Activated CD8-positive, alpha-beta memory T cell treated with anti-CD3 and anti-CD28 coated beads for 4 hours (primary cell): ENCODE measurements at places on chromosomes 1 and 21.

DNA sequence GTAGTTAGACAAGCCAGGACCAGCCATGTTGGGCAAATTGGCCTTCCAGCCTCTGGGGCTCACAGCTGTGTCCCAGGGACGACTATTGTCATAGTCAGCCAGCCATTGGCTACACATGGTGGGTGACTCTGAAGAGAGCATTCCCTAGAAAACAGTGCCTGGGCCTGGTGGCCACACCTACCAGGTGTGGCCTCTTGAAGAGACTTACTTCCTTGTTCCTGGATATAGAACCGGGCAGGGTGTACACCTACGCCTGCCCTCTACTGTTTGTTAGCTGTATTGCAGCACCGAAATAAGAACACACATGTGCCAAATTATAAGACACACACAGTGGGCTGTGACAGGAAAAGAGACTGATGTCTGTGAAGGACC lies 134.6 kb upstream of the ARHGEF16 start:
- DNase-seq, result no peak

GRCh38 chr1:5936126-5936525 lies 56.1 kb downstream of the NPHP4 start:
- no peak for DNase-seq

- DNase-seq, result no peak
These were observed 2.2 kb downstream of the PGBD5 start for GRCh38 chr1:230423951-230424350.

DNA sequence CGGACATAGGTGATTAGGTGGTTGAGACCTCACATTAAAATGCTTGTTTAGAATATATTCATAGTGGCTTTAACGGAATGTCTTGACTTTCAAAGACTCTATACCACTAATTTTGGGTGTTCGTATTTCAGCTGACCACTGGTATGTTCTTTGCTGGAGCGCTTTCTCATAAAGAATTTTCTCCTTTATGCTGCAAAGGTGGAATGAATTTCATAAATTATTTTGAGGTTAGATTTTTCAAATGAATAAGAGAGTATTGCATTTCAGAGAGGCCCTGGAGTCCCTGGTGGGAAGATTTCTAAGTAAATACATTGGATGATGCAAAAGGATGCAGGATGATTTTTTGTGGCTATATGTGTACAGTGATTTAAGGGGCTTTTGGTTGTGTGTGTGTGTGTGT lies 55.8 kb downstream of the HUNK start:
- no peak for DNase-seq

- DNase-seq, result no peak
These were observed 32.6 kb downstream of the GIPC2 start for GRCh38 chr1:78078358-78078757.

GRCh38 chr1:33120436-33121231 lies 39.7 kb downstream of the AZIN2 start:
- DNase-seq, result no peak

DNA sequence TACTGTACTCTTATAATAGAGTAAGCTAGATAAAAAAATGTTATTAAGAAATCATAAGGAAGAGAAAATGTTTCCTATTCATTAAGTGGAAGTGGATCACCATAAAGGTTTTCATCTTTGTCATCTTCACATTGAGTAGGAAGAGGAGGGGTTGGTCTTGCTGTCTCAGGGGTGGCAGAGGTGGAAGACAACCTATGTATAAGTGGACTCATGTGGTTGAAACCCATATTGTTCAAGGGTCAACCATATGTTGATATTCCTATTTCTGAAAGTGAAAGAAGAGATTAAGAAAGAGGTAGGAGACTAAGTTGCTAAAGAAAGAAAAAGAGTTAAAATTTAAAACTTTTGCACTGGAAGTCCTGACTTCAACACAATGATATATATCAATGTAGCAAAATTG lies 4.9 kb upstream of the ZP4 start:
- DNase-seq, result no peak

DNA sequence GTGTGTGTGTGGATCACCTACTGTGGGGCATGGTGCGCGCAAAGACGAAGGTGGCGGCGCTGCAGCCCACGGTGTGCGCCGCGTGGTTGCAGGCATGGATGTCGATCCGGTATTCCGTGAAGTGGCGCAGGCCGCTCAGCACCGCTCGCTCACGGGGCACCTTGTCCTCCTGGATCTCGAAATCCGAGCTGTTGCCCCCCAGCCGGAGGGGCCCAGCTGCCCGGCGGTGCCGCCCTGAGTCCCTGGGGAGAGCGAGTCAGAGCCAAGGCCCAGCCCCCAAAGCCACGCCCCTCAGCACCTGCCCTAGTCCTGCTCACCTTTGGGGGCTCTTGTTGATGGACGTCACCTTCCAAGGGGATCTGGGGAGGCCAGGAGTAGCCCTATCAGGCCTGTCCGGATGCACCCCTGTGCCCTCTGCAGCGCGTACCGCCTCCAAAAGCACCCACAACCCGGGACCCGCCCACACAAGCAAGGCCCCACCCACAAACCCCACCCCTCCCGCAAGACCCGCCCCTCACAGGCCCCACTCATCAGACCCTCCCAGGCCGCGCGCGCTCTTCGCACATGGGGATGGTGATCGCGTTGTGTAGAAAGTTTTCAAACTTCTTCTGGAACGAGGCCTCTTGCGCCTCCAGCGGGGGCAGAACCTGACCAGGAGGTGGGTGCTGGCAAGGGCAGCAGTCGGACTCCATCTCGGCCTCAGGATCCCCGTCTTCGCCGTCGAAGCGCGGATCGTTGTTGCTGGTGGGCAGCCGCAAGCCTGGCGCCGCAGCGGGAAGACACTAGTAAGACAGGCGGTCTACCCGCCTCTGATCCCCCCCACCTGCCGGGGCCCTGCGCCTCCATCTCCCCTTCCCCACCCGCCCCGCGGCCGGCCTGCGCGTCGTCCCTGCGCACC lies 13.6 kb downstream of the INSRR start:
- DNase-seq, result no peak

DNA sequence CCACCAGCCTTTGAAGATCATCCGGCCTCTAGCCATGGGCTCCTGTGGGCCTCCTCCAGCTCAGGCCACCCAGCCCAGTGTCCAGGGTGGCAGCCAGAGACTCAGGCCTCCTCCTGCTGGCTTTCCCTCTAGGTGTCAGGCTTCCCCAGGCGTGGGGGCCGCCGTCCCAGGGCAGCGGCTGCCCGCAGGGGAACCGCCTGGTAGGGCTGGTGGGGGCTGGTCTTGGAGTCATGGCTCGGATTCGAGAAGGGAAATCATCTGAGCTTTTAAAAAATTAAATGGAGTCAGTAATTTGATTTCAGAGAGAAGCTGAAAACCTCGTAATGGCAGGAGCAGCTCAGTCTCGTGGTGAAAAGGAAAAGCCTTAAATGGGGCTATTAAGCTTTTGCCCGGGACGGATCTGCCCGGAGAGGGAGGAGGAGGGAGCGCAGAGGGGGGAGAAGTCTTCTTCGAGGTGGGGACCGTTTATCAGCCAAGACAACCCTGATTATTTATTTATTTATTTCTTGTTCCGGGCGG lies 66.4 kb upstream of the TARDBP start:
- DNase-seq, result no peak

DNA sequence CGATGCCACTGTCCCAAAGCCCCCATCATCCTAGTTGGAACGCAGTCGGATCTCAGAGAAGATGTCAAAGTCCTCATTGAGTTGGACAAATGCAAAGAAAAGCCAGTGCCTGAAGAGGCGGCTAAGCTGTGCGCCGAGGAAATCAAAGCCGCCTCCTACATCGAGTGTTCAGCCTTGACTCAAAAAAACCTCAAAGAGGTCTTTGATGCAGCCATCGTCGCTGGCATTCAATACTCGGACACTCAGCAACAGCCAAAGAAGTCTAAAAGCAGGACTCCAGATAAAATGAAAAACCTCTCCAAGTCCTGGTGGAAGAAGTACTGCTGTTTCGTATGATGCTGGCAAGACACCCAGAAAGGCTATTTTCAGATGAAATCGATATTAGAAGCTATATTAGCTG lies 8.1 kb downstream of the RHOU start:
- DNase-seq, result no peak

- no peak for DNase-seq
These were observed 73.8 kb downstream of the TUT4 start for GRCh38 chr1:52479076-52479475.

- no peak for DNase-seq
These were observed 68.3 kb downstream of the CLIC6 start for GRCh38 chr21:34737115-34737514.

GRCh38 chr1:51634618-51635017 lies 17.7 kb downstream of the OSBPL9 start:
- no peak for DNase-seq

- DNase-seq, result no peak
These were observed 26.2 kb upstream of the EPHA2 start for GRCh38 chr1:16181887-16182719.

DNA sequence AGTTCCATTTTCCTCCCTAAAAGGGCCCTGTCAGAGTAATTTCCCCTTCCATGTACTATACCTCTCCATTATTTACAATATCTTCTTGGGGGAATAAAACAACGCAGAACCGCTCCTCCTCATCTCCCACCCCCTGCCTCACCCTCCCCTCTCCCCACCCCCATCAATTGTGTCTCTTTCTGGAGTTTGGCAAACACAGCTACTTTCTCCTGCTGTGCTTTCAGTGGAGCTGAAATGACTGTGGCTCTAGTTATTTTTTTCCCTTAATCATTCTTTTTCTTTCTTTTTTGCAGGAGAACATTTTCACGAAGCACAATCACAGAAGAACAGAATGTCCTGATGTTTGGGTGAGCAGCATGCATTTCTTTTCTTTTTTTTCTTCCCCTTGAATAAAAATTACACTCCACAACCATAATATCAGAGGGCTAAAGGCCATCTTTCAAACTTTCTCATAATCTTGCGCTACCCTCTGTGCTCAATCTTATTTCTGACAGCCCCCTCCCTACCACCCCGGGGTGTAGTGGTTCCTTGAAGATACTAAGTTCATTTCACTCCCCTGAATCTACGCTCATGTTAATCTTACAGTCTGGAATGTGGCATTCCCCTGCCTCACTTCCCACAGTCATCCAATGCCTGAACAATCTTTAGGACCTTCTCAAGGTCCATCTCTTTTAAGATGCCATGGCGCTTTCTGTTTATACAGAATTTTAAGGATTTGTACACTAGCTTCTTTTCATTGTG lies 8.8 kb upstream of the PLXNA2 start:
- no peak for DNase-seq

DNA sequence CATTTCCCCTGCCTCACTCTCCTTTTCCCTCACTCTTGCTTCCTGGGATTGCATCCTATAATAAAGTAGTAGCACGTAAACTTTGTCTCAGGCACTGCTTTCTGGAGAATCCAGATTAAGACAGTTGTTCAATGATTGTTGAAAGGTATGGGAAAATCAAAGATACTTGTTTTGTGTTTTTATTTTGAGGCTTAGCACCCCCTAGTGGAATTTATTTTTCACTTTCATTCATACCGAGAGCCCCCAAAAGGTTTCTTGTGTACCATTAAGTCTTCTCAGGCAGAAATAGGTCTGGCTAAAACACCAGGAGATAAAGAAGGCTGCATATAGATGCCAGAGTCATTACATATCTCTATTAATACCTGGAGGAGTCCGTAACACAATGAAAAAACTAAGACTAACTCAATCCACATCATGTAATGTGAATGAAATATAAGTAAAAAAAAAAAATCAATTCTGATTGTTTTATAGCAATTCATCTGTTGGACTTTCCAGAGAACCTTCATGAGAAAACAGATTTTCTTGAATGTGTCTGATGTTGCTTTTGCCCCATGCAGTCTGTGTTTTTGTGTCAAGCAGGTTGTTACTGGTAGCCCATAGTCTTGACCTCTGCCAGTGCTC lies 103.5 kb downstream of the RPE65 start:
- DNase-seq, result no peak

DNA sequence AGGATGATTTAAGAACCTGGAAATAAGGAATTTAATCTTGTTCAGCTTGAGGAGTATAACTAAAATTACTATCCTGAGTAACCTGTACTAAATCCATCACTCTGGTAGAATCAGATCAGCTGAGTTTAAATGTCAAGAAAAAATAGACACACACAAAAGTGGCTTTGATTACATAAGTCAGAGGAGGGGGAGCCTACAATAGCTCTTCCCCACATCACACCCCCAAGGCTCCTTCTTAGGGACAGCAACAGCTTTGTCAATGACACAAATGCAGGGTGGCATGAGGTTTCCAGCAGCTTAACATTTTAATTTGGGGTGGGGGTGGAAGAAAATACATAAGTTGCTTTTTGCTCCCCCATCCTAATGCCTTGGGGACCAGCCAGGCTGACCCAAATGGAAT lies 12.6 kb upstream of the NUP210L start:
- no peak for DNase-seq

DNA sequence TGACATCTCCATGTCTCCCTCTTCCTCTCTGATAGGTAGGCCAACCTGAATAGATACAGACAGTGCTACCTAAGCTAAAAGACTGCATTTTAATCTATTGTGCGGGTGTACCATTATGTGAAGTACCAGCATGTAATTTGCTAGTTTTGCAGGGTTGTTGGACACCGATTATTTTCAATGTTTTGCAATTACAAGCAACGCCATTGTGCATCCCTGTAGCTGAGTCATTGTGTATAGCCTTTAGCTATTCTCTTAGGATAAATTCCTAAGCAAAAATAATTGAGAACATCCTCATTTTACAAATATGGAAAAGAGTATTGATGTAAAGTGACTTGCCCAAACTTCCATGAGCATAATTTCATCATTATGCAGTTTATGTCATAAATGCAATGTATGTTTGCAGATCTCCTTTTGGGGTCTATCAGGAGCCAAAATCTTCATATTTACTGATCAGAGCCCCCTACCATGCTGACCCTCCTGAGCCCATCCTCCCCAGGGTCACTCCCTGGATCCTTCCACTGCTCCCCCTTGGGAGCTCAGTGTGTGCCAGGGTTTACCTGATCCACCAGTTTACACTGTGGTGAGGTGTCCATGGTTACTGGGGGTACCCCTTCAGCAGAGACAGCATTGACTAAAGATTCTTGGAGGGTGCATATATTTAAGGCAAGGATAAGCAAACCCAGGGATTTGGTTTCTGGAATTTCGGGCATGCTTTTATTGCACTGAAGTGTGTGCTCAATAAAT lies 80.6 kb downstream of the CCDC185 start:
- DNase-seq, result no peak
